Left kidney (tissue), 8 donors: ENCODE measurements at places on chromosomes 1 and 21.

- no peak for DNase-seq
Measured at GRCh38 chr1:105373681-105374080, 1624.0 kb downstream of the AMY1C start.

GRCh38 chr1:53697721-53698383, 41.1 kb downstream of the GLIS1 start:
- DNase-seq: no peak

DNA sequence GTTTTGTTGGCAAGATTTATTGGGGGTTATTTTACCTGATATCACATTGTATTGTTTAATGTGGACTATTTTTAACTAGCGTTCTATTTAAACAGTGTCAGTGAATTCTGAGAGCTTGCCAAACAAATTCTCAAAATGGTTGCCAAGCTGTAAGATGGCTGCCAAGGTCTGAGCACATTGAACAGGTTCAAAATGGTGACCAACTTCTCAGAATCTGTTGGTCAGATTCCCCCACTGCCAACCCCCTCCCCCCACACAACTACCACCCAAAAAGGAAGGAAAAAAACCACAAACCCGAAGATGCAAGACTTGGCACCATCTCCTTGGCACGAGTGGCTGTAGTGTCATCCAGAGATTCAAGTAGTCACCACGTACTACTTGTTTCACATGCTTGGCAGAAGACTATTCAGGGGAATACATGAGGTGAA, 159.1 kb downstream of the NFIA start:
- no peak for DNase-seq

DNA sequence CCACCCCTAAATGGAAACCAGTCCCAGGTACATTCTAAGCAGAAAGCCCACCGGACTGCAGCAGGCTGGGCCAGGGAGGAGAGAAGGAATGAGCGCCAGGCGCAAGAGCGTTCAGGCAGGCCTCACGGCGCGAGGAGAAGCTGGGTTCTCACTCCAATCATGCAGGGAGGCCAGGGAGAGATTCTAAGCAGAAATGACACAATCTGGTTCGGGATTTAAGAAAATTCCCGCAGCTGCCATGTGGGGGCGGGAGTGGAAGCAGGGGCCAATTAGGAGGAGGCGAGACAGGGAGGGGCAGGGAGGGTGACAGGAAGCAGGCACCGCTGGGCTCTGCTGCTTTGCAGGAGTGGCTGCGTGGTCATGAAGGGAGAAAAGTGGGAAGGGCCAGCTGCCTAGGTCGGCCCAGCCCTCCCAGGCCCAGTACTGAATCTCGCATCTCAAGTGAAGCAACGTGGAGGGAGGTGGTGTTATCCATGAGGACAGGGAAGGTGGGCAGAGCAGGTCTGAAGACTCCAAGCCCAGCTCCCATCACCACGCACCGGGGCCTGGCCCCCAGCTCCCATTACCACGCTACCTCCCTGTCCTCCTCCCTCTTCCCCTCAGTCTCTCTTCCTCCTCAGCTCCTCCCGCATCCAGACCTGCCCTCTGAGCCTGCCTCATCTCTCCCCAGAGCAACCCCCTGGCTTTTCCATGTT, 11.8 kb downstream of the NPHP4 start:
- no peak for DNase-seq
